Stimulated activated CD4-positive, alpha-beta T cell treated with anti-CD3 and anti-CD28 coated beads, Interleukin-1b, Interleukin-23, amount 100 ng/mL, for 4 hours (primary cell): ENCODE measurements at places on chromosomes 5 and 9.

GRCh38 chr5:143147902-143148301 lies 255.6 kb downstream of the NR3C1 start:
- DNase-seq, result no peak

DNA sequence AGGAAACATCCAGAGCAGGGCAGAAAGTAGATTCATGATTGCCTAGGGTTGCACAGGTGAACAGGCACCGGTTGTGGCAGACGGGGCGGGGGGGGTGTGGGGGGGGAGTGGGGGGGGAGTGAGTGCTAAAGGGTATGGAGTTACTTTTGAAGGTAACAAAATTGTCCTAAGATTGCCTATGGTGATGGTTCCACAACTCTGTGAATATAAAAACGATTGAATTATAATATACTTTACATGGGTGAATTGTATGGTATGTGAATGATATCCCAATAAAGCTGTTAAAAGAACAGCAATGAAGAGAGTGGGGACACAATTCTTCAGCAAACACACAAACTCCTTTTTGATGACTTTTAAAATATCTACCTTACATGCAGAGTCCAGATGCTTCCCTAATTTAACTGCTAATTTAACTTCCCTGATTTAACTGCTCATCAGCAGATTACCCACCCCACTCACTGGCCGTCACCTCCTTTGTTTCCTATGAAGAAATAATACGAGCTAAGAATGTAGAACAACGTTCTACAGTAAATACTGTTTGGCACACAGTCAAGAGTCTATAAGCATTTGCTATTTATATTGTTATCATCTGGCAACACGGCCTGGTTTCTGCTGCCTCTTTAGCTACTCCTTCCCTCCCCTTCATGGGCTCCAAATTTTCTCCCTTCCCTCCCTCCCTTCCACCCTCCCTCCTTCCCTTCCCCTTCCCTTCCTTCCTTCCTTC lies 83.5 kb downstream of the PTCH1 start:
- no peak for DNase-seq

- DNase-seq, result no peak
Observed at GRCh38 chr9:78463750-78464149, 166.8 kb downstream of the PSAT1 start.

- no peak for DNase-seq
Observed at GRCh38 chr5:137370096-137371071, 128.7 kb downstream of the SPOCK1 start.

- DNase-seq, result no peak
Observed at GRCh38 chr5:9851458-9851857, 221.3 kb upstream of the TAS2R1 start.

DNA sequence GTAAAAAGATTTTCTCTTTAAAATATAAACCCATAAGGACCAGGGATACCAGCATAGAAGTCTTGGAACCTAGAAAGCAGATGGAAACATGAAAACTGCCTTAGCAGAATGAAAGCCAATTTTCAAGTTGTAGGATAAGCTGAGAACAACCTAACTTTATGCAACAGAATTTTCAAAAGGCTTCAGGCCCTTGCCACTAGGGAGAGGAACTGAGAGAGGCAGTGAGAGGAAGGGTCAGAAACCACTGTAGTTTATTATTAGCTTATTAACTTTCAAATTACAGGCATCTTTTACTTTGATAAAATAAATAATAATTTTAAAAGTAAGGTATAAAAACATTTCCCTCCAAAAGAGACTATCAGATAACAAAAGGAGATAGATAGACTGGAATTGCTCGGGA lies 33.4 kb downstream of the FAM81B start:
- DNase-seq, result no peak

GRCh38 chr9:135877791-135878527 lies 29.4 kb downstream of the CAMSAP1 start:
- no peak for DNase-seq

DNA sequence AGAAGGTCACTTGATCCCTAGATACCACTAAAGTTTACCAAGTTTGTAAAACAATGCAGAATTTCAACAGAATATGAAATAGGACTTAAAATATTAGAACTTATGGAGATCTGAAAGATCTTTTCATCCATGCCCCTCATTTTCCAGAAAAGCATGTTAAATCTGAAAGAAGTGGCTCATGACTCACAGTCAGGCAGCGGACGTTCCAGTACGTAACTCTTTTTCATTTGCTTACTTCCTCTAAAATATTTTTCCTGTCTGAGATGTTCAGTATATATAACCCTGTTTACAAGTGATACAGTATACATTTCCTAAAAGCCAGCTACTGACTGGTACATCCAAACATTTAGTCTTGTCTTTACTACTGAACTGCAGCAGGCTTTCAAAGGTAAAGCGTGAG lies 22.3 kb downstream of the FBXW2 start:
- no peak for DNase-seq

GRCh38 chr5:88550736-88551135 lies 282.1 kb upstream of the TMEM161B start:
- DNase-seq, result no peak

DNA sequence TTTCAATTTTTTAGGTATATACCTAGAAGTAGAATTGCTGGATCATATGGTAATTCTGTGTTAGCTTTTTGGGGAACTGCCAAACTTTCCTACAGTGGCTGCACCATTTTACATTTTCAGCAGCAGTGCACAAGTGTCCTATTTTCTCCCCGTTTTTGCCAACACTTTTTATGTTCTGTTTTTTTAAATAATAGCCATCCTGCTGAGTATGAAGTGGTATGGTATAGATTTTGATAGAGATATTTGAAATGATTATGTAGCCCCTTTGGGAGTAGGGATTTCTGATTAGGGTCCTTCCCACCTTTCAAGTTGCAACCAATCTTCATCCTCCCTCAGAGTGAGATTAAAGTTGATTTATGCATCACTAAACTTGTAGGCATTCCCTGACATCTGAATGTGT lies 76.5 kb downstream of the ARHGEF28 start:
- DNase-seq, result no peak

DNA sequence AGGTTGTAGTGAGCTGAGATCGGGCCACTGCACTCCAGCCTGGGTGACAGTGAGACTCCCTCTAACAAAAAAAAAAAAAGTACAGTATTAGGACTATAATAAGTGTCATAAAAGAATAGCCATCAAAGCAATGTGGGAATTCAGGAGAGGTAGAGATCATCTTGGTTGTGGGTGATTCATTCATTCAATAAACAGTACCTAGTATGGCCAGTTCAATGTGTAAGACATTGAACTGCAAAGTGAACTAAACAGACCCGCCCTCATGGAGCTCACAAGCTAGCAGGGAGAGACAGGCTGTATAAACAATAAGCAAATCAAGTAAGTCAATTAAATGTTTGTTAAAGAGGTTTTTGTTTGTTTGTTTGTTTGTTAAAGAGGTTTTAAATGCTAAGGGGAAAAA lies 146.1 kb upstream of the RANBP3L start:
- DNase-seq, result no peak

DNA sequence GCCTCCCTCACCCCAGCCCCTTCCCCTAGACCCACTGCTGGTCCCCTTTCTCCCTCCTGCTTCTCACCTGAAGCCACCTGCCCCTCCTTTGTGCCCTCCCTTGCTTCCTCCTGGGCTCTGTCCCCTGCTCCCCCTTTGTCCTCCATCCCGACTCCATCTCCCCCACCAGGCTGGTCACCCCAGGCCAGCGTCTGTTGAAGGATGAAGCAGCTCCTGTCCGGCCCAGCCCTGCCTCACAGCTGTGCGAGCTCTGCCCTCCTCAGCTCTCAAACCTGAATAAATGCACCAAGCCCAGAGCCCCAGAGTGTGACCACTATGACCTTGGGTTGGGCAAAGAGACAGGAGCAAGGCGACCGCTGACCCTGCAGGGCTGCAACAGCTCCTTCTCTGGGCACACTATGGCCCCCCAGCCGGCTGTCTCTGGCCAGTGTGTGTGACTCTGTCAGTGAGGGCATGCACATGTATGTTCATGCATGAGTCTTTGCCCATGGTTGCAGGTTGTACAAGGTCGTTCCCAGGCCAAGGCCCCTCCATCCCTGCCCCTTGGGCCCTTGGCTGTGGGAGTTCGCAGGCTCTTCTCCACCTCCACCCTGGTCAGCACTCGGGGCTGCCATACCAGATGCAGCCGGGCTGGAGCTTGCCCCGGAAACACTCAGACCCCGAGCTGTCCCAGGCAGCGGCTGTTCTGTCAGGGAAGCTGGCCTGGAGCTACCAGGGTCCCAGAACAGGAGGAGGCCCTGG lies 3.3 kb downstream of the LCN12 start:
- DNase-seq, result no peak

- DNase-seq, result no peak
Observed at GRCh38 chr5:170211575-170212334, 21.0 kb upstream of the C5orf58 start.

GRCh38 chr9:128689820-128690683 lies 1.0 kb downstream of the SET start:
- DNase-seq, result peak; percentile 43

GRCh38 chr9:72681283-72681630 lies 159.8 kb downstream of the TMC1 start:
- no peak for DNase-seq

DNA sequence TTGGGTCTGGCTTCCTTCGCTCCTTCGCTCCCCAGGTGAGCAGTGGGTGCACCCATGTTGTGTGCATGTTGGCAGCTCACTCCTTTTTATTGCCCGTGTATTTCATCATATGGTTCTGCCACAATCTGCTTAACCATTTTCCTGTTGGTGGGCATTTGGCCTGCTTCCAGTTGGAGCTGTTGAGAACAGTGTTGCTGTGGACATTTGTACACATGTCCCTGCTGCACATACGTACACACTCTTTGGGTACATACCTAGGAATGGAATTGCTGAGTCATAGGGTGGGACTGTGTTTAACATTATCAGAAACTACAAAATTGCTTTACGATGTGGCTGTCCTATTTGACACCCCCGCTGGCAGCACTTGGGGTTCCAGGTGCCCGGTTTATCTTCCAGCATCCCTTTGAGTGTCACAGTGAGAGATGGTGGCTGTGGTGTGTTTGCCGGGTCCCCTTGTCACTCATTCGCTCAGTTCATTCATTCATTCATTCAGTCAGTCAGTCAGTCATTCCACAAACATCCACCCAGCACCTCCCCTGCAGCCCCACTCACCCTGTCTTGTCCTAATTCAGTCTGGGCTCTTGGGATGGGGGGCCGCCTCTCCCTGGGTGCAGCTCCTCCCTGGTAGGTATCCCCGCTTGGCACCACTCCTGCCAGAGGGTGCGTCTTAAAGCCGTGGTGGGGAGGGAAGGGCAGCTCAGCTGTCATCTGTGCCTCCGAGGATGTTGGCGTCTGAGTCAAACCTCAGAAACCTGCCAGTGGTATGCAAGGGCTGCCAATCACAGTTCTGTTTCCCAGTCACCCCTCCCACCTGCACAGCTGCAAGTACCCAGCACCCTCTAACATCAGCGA lies 7.9 kb upstream of the FIBCD1 start:
- DNase-seq, result no peak

DNA sequence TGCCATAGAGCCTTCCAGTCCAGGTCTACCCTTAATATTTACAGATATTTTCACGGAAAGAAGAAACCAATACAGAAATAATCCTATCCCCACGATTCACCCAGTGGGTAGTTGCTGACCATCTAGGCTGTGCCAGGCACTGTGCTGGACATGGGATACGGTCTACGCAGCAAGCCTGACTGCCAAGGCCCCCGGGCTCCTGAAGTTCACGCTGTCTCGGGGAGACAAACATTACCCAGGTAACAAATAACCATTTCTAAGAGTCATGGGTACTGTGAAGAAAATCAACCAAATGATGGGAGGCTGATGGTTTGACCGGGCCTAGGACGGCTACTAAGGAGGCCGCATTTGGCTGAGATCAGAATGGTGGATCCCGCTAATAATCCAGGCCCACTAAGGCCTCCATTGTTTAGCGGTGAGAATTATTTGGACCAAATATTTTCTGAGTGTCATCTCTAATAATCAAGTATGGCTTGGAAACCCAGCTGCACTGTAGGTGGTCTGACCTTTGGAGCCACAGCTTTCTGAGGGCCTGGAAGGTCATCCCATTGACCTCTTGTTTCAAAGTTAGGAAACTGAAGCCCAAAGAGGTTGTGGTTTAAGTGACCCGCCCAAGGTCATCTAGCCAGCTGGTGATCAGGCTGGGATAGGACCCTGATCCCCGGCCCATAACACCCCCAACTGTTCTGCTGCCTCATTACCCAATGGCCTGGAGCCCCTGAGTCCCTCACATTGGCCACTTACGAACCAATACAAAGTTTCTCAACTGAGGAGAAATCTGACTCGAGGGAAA lies 82.4 kb downstream of the AK8 start:
- no peak for DNase-seq

DNA sequence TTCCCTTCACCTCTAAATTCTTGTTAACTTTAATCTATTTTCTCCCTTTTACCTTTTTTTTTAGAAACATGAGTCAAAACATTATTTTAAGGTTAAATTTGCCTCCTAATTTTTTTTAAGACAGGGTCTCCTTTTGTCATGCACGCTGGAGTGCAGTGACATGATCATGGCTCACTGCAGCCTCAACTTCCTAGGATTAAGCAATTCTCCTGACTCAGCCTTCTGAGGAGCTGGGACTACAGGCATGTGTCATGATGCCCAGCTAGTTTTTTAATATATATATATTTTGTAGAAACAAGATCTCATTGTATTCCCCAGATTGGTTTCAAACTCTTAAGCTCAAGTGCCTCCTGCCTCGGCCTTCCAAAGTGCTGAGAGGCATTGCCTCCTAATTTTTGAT lies 424.7 kb upstream of the FAM174A start:
- DNase-seq, result no peak

- no peak for DNase-seq
Observed at GRCh38 chr9:137286975-137287383, 9.5 kb downstream of the TOR4A start.

DNA sequence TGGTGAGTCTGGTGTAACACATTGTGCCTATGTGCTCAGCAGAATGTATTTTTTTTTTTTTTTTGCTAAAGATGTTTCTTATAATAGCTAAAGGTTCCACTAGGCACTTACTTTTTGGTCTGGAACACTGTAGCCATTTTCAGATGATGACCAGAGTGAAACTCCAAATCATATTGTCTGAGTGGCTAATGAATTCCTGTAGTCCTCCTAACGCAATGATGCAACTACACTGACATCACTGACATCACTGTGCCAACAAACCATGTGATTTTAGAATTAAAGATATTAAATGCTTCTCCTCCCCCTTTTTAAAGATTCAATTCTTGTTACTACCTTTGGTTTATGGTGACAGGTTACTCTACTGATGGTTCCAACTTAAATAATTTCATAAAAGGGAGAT lies 28.8 kb downstream of the JAKMIP2 start:
- no peak for DNase-seq

- DNase-seq, result no peak
Observed at GRCh38 chr5:180598316-180598701, 7.0 kb upstream of the SCGB3A1 start.

GRCh38 chr5:65068410-65068809 lies 299.7 kb downstream of the CWC27 start:
- no peak for DNase-seq

- no peak for DNase-seq
Observed at GRCh38 chr5:127565586-127566270, 48.3 kb downstream of the PRRC1 start.

DNA sequence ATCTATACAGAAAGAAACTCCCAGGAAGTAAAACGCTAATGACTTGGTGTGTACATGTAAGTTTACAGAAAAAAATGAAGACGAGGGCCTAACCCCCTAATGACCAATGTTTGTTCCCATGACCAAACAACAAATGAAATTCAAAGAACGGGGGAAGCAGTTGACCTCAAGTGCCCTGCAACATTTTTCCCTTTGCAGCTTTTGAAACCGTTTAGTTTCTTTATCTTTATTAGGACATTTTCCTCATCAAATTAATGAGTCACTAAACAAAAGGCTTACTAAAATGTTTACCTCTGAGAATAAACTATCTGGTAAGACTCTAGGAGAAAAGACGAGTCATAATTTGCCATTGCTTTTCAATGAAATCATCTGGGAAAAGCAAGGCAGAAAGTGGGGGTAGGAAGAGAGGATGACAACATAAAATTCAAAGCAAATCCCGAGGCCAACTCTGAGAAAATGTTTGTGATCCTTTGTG lies 57.4 kb downstream of the LHFPL2 start:
- DNase-seq, result no peak
